Activated T-helper 2 cell treated with anti-CD3 and anti-CD28 coated beads, Interferon-gamma antibody, Interleukin-2, Interleukin-4, amounts not matched to agents 10 μg/mL and 5 μg/mL and 100 μg/mL, durations not matched to agents 14 hours and 24 hours and 36 hours (primary cell): ENCODE measurements at places on chromosomes 11 and 22.

DNA sequence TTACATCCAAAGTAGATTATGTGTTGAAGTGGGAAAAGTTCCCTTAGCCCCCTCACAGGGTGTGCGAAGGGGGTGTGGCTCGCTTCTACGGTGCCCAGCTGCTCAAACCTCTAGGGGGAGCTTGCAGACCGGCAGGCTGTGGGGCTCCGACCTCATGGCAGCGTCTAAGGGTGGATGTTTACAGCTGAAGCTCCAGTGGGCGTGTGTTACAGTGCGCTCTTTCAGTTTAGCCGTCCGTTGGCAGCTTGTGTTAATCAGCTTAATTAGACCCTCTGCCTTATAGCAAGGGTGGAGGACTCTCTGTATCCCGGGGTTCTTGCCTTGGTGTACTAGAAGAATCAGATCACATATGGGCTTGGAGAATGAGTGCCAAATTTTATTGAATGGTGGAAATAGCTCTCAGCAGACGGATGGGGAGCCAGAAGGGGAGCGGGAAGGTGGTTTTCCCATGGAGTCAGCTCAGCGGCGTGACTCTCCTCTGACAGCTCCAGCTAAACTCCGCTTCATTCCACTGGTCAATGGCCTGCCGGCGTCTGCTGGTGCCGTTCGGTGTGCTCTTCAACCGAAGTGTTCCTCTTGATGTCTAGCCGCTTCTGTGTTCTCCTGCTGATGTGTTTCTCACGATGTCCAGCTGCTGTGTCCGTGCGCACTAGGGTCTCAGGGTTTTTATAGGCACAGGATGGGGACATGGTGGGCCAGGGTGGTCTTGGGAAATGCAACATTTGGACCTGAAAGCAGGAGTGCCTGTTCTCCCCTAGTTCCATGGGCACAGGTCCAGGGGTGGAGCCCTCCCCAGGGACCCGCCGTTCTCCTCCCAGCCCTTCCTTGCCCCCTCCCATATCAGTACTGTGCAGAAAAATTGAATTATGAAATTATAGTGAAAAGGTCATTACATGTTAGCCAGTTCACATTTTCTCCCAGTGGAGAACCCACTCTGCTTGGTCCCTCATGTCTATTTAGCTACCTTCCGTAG is 28.6 kb upstream of the OR10G7 start:
- peak; percentile 43 for DNase-seq
- H3K4me3 ChIP-seq, result peak overlapping the region; percentile 54
- H3K4me1 ChIP-seq, result peaks cover 24% of the 10 kb centered on the region
- H3K27ac ChIP-seq, result no peak overlapping the region
- H3K27me3 ChIP-seq, result peaks cover 28% of the 10 kb centered on the region

- DNase-seq, result no peak
- H3K36me3 ChIP-seq, result no peaks in the 10 kb centered on the region
- no peaks in the 10 kb centered on the region for H3K27me3 ChIP-seq
- no peak overlapping the region for H3K4me3 ChIP-seq
- no peak overlapping the region for H3K27ac ChIP-seq
- H3K4me1 ChIP-seq, result no peaks in the 10 kb centered on the region
Observed at GRCh38 chr11:85540181-85540580, 87.0 kb downstream of the DLG2 start.

DNA sequence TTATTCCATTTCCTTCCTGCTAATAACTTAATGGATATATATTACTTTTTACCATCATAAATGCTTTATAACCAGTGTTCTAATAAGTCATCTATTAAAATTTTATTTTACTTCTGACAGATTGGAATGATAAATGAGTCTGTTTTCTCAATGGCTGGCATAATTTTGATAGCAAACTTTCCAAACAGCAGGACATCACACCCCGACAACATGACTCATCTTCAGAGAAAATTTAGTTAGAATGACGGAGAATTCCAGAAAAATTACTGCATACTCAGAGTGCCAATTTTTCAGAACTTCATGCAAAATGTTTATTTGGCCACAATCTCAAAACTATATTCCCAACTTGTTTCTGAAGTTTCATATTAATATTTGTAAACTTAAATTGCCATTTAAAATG is 174.4 kb downstream of the SWAP70 start:
- peaks cover 16% of the 10 kb centered on the region for H3K36me3 ChIP-seq
- H3K4me1 ChIP-seq, result peaks cover 38% of the 10 kb centered on the region
- H3K27ac ChIP-seq, result no peak overlapping the region
- DNase-seq, result no peak

DNA sequence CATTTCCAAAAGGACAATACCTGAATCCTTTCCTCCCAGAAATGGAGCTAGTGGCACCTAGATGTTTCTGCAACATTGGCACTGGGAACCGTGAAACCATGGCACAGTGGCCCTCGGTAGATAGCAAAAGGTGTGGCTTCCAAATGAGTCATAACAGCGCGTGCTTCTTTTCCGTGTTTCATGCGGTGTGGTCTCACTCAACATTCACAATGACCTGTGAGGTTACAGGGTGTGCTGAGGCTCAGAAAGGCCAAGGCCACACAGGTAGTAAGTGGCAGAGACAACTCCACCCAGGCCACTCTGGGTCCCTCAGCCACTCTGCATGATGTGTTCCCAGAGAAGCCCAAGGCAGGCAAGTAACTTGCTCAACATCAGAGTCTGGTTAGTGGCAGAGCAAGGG is 67.4 kb downstream of the TP53I11 start:
- no peaks in the 10 kb centered on the region for H3K4me1 ChIP-seq
- no peak overlapping the region for H3K4me3 ChIP-seq
- H3K27me3 ChIP-seq, result peaks cover 8% of the 10 kb centered on the region
- DNase-seq, result no peak
- H3K27ac ChIP-seq, result no peak overlapping the region
- no peaks in the 10 kb centered on the region for H3K36me3 ChIP-seq

- no peak overlapping the region for H3K4me3 ChIP-seq
- peak overlapping the region; percentile 6 for H3K27ac ChIP-seq
- no peaks in the 10 kb centered on the region for H3K36me3 ChIP-seq
- DNase-seq, result no peak
Observed at GRCh38 chr11:65559951-65560537, 1.9 kb upstream of the LTBP3 start.

- H3K4me1 ChIP-seq, result no peaks in the 10 kb centered on the region
- H3K27ac ChIP-seq, result no peak overlapping the region
- DNase-seq, result no peak
- no peaks in the 10 kb centered on the region for H3K27me3 ChIP-seq
- no peaks in the 10 kb centered on the region for H3K36me3 ChIP-seq
- H3K4me3 ChIP-seq, result no peak overlapping the region
Observed at GRCh38 chr11:134749040-134749839, 337.2 kb upstream of the B3GAT1 start.

- H3K4me1 ChIP-seq, result peaks cover 21% of the 10 kb centered on the region
- H3K27me3 ChIP-seq, result peaks cover 27% of the 10 kb centered on the region
- H3K4me3 ChIP-seq, result no peak overlapping the region
- H3K36me3 ChIP-seq, result no peaks in the 10 kb centered on the region
Observed at GRCh38 chr11:10725114-10725906, 25.7 kb upstream of the CTR9 start.

DNA sequence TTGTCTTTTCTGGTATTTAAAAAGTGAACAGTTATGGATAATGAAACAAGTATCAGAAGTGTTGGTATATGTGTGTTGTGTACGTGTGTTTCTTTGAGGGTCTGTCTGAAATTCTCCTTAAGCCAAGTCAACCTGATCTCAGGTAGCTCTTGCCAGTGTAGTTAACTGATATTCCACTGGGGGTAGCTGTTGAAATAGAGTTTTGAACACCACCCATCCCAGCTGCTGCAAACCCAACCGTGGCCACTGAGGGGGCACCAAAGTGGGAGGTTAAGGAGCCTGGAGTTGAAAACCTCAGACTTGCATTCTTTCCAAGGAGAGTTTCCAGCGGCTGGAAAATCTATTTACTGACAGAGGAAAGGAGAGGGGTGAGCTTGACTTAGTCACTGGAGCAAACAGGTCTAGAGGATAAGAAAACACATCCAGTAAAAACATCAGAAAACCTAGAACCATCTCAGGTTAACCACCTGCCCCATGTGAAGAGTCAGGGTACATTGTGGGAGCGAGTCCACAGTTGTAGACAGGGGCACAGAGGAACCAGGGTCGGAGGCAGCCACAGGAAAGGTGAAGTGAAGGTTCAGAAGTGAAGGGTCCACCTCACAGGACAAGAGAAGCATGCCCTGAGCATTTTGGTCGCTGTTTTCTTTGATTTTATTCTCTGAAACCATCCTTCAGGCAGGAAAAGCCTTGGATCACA is 8.8 kb upstream of the CUL5 start:
- H3K36me3 ChIP-seq, result no peaks in the 10 kb centered on the region
- H3K4me3 ChIP-seq, result no peak overlapping the region
- no peak for DNase-seq
- H3K27ac ChIP-seq, result no peak overlapping the region

DNA sequence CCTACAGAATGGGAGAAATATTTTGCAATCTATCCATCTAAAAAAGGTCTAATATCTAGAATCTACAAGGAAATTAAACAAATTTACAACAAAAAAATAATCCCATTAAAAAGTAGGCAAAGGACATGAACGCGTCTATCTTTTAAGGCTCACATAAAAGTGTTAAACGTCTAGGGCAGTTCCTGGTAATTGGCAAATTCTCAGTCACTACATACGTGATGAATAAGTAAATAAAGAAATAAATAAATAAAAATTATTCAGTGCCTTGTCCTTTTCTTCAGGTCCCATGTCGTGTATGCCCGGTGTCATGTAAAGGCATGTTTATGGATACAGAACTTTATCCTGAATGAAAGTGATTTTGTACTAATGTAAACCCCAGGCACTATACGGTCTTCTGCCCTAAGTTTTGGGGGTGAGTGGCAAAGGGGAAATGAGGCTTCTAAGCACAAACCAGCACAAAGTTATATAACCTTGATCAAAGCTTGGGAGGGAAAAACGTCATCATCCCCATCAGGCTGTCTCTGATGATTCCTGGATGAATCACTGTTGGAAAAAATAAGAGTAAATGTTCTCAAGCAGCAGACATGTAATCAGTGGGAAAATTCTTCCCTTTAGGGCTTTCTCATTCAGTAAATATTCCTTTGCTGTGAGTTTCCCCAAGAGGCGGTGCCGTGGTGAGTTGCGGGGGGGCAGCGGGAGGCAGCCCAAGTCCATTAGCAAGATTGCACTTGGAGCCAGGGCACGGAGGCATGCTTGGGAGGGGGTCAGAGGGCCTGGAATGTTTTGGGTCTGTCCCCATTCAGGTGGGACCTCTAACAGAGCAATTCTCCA is 30.4 kb upstream of the MICAL2 start:
- peaks cover 2% of the 10 kb centered on the region for H3K27me3 ChIP-seq
- H3K4me1 ChIP-seq, result peaks cover 9% of the 10 kb centered on the region
- no peak overlapping the region for H3K27ac ChIP-seq
- DNase-seq, result no peak
- no peaks in the 10 kb centered on the region for H3K36me3 ChIP-seq

DNA sequence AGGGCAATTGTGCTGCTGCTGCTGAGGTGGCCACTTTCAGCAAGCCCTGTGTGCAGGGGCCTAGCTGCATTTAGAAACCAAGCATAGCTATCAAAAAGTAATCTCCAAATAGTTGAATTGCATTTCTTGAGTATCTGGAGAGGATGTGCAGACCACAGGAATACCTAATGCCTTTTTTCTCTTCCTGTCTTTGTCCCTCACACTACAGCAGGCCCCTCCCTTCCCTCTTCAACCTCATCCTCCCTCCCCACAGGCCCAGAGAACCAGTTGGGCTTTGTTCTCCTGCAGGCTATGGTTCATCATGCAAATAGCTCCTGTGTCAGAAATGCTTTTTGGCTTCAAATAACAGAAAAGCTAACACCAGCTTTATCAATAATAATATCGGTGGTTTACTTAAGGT is 47.7 kb downstream of the DKK3 start:
- H3K27me3 ChIP-seq, result peaks cover 11% of the 10 kb centered on the region
- peaks cover 37% of the 10 kb centered on the region for H3K4me1 ChIP-seq
- peaks cover 20% of the 10 kb centered on the region for H3K36me3 ChIP-seq
- no peak overlapping the region for H3K4me3 ChIP-seq
- H3K27ac ChIP-seq, result peak overlapping the region; percentile 36

DNA sequence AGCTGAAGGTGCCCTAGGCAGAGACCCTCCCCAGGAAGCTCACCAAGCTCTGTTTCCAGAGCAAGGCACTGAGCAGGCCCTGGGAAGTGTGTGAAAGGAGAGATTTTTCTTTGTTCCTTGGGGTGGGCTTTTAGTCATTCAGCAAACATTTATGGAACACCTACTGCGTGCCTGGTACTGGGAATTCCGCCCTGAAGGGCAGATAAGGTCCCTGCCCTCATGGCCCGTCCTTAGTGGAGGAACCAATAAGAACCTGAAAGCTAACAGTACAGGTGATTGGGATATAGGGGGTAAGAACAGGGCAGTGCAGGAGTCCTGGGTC is 3.9 kb downstream of the TMEM134 start:
- H3K36me3 ChIP-seq, result peaks cover 12% of the 10 kb centered on the region
- DNase-seq, result no peak
- peaks cover 26% of the 10 kb centered on the region for H3K4me1 ChIP-seq
- peak overlapping the region; percentile 80 for H3K27ac ChIP-seq

GRCh38 chr22:29014773-29015172 is 46.9 kb downstream of the C22orf31 start:
- no peak for DNase-seq
- no peak overlapping the region for H3K27ac ChIP-seq
- peaks cover 30% of the 10 kb centered on the region for H3K27me3 ChIP-seq

DNA sequence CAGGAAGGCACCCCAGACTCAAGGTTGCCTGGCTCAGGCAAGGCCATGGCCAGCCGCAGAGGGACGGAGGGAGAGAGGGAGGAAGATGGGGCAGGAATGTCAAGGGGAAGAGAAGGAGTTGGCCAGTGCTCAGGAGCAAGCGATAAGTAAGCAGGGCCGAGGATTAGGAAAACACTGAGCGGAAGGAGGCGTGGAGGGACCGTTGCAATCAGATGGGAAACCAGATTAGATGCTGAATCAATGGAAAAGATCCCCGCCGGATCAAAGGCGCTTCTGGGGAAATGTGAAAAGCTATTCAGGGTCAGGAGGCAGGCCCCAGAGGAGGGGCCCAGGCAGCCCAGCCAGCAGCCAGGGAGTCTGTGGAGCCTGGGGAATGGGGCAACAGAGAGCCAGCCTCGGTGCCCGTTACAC is 26.6 kb upstream of the MYEOV start:
- DNase-seq, result no peak
- no peak overlapping the region for H3K27ac ChIP-seq

- H3K27me3 ChIP-seq, result peaks cover 4% of the 10 kb centered on the region
- H3K36me3 ChIP-seq, result no peaks in the 10 kb centered on the region
- DNase-seq, result no peak
Observed at GRCh38 chr11:12537778-12538401, 136.3 kb upstream of the TEAD1 start.

DNA sequence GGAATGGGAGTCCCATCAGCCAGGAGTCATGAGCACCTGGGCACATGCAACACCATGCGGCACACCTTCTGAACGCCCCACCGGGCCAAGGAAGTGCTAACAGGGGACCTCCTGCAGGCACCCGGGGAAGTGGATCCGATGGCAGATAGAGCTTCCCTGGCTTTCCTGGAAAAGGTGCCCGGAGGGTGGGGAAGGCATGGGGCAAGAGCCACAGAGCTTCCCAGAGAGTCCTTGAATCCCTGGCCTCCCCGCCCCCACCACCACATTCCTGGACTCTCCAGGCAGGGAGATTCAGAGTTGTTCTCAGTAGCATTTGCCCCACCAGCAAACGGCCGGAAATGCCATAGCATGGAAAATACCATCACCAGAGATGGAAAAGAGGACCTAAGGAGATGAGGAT is 8.3 kb downstream of the TRIM29 start:
- H3K4me1 ChIP-seq, result no peaks in the 10 kb centered on the region
- no peak overlapping the region for H3K27ac ChIP-seq
- no peaks in the 10 kb centered on the region for H3K36me3 ChIP-seq
- no peak for DNase-seq

GRCh38 chr22:19548964-19549363 is 24.8 kb upstream of the CLDN5 start:
- H3K4me1 ChIP-seq, result no peaks in the 10 kb centered on the region
- no peaks in the 10 kb centered on the region for H3K27me3 ChIP-seq
- no peak overlapping the region for H3K4me3 ChIP-seq
- no peak for DNase-seq
- no peak overlapping the region for H3K27ac ChIP-seq
